ENCODE measurements at places on chromosomes 4 and X. TPM values are rescaled to one million over a fixed set of nuclear protein-coding genes. Genes with fewer than 3 reads are reported as not detected.

Gene FAT4
- not detected for polyA plus RNA-seq

Gene CPZ
- polyA plus RNA-seq = not detected

Gene FAM9B
- polyA plus RNA-seq = not detected

Gene MECP2
- polyA plus RNA-seq = 20.0 TPM

Gene UGT2B10
- not detected for polyA plus RNA-seq

Gene OSTC
- polyA plus RNA-seq = 83.0 TPM

Gene RAB33A
- 11.3 TPM for polyA plus RNA-seq

Gene MAGEB1
- not detected for polyA plus RNA-seq

Gene RASGEF1B
- 17.5 TPM for polyA plus RNA-seq

Gene MAGED4
- polyA plus RNA-seq = 1.1 TPM

Gene PRSS12
- polyA plus RNA-seq = not detected

Gene SOX3
- polyA plus RNA-seq = not detected

Gene PDZD11
- polyA plus RNA-seq = 24.0 TPM

Gene LRP2BP
- polyA plus RNA-seq = 0.89 TPM

Gene RHOXF2B
- not detected for polyA plus RNA-seq

Gene CLCN5
- 0.56 TPM for polyA plus RNA-seq

Gene TIGD4
- polyA plus RNA-seq = 0.28 TPM

Measured in IgD-negative memory B cell (primary cell).